ENCODE measurements at places on chromosomes 1 and 21. TPM values are rescaled to one million over a fixed set of nuclear protein-coding genes. Genes with fewer than 3 reads are reported as not detected.

The GJA5 gene
- 4.8 TPM for total RNA-seq

The PRDX1 gene
- total RNA-seq, result 383 TPM

The SLC9C2 gene
- not detected for total RNA-seq

The PDZK1 gene
- total RNA-seq, result not detected
